Activated T-cell treated with anti-CD3 and anti-CD28 coated beads, Interleukin-2, amount 50 U/mL, for 4 hours (primary cell): ENCODE measurements at places on chromosomes 1 and 21. TPM values are rescaled to one million over a fixed set of nuclear protein-coding genes. Genes with fewer than 3 reads are reported as not detected.

TMEM183A gene
- 85.8 TPM for total RNA-seq

SLC5A3 gene
- 11.6 TPM for total RNA-seq

LCE2A gene
- total RNA-seq, result not detected

CYP4B1 gene
- 0.16 TPM for total RNA-seq

SERINC2 gene
- 0.13 TPM for total RNA-seq

SLC9C2 gene
- total RNA-seq, result not detected

LAMC1 gene
- total RNA-seq, result 0.61 TPM

NECTIN4 gene
- 0.08 TPM for total RNA-seq

POTED gene
- not detected for total RNA-seq

LORICRIN gene
- not detected for total RNA-seq

ZYG11A gene
- 0.08 TPM for total RNA-seq

VASH2 gene
- total RNA-seq, result 1.3 TPM

TM2D1 gene
- 23.1 TPM for total RNA-seq

PLCH2 gene
- total RNA-seq, result 0.58 TPM

LCA5L gene
- 0.40 TPM for total RNA-seq

SLAMF7 gene
- total RNA-seq, result 44.1 TPM

NRDC gene
- 139 TPM for total RNA-seq

NPHP4 gene
- 7.1 TPM for total RNA-seq

IL10 gene
- 38.4 TPM for total RNA-seq

ELAPOR1 gene
- total RNA-seq, result 3.1 TPM

LCE3E gene
- total RNA-seq, result not detected

AKR7A3 gene
- total RNA-seq, result 1.0 TPM

CBR3 gene
- total RNA-seq, result 7.6 TPM

S100A16 gene
- total RNA-seq, result 0.29 TPM

RNF223 gene
- 0.16 TPM for total RNA-seq

SELE gene
- not detected for total RNA-seq

CD5L gene
- not detected for total RNA-seq

KCNJ6 gene
- total RNA-seq, result not detected

KCNQ4 gene
- total RNA-seq, result 0.24 TPM

IQGAP3 gene
- 0.38 TPM for total RNA-seq

OR6K6 gene
- not detected for total RNA-seq

REG4 gene
- 2.3 TPM for total RNA-seq

CNIH3 gene
- 0.71 TPM for total RNA-seq

BSDC1 gene
- 46.6 TPM for total RNA-seq

MAP10 gene
- total RNA-seq, result 0.71 TPM

DMRTA2 gene
- total RNA-seq, result not detected

LMNA gene
- total RNA-seq, result 124 TPM

CFHR1 gene
- 0.26 TPM for total RNA-seq

ACTA1 gene
- not detected for total RNA-seq

SYT14 gene
- not detected for total RNA-seq

LRRC39 gene
- 0.38 TPM for total RNA-seq

TRIM17 gene
- total RNA-seq, result 0.66 TPM

CFAP74 gene
- not detected for total RNA-seq

HPCA gene
- not detected for total RNA-seq

IFNAR2 gene
- total RNA-seq, result 14.7 TPM

CD53 gene
- 190 TPM for total RNA-seq

OR2M3 gene
- not detected for total RNA-seq

FOXD3 gene
- total RNA-seq, result not detected

ANGPTL1 gene
- not detected for total RNA-seq

SFN gene
- 0.19 TPM for total RNA-seq

SLC6A9 gene
- total RNA-seq, result 25.0 TPM

FAM167B gene
- not detected for total RNA-seq

XCL2 gene
- 14.0 TPM for total RNA-seq

CNTN2 gene
- not detected for total RNA-seq

HSPB7 gene
- total RNA-seq, result 0.43 TPM

HTR1D gene
- total RNA-seq, result not detected

TP73 gene
- total RNA-seq, result 0.16 TPM

UCK2 gene
- total RNA-seq, result 128 TPM

ITLN2 gene
- total RNA-seq, result not detected
